Fibroblast of skin of abdomen (primary cell): ENCODE measurements at places on chromosomes 2 and 18.

- DNase-seq: peak; percentile 59
Measured at GRCh38 chr2:161238560-161239325, 69.5 kb upstream of the PSMD14 start.

- peak; percentile 8 for DNase-seq
Measured at GRCh38 chr18:75915941-75916623, 488.6 kb upstream of the SMIM21 start.

DNA sequence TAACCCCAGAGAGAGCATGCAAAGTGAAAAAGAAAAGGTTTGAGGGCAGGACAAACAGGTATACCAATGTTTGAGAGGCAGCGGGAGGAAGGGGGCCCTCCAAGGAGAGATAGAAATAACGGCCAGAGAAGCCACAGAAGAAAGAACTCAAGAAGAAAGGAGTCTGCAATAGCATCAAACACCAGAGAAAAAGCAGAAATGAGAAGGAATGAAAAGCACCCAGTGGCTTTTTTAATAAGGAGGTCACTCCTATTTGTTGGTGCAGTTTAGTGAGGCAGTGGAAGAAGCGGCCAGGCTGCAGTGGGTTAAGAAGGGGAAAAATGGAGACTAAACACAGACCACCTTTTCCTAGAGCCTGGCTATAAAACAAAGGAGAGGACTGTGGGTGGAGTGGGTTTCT, 177.2 kb downstream of the THADA start:
- no peak for DNase-seq

GRCh38 chr2:199734011-199734410, 117.0 kb downstream of the FTCDNL1 start:
- no peak for DNase-seq

DNA sequence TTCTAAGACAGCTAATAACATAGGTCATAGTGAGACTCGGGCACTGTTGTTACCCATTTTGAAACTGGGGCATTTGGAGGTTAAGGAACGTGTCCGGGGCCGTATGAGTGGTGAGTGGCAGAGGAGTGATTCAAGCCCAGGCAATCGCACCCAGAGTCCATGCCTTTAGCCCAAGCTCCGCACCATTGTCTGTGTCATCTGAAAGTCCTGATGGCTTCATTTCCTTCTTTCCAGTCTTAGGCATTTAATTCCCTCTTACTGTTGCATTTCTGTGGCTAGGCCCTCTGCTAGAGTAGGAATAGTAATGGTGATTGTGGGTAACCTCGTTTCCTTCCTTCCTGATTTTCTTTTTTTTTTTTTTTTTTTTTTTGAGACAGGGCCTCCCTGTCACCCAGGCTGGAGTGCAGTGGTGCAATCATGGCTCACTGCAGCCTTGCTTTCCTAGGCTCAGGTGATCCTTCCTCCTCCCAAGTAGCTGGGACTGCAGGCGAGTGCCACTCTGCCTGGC, 49.8 kb upstream of the ASB1 start:
- DNase-seq: peak; percentile 61

DNA sequence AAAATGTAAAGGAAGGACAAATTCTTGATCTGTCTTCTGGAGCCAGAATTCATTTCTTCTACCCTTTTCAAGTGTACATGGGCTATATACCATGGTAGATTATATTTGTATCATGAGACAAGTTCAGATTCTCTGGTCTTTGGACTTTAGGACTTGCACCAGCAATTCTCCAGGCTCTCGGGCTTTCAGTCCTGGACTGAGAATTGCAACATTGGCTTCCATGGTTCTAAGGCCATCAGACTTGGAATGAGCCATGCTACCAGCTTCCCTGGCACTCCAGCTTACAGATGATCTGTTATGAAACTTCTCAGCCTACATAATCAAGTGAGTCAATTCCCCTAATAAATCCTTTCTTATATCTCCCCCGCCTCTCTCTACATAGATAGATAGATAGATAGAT, 33.3 kb downstream of the SRD5A2 start:
- DNase-seq: no peak

- no peak for DNase-seq
Measured at GRCh38 chr18:60754413-60755009, 381.9 kb upstream of the MC4R start.

GRCh38 chr2:35989040-35989439, 366.5 kb upstream of the CRIM1 start:
- no peak for DNase-seq

GRCh38 chr2:132726155-132726554, 56.1 kb upstream of the LYPD1 start:
- no peak for DNase-seq

- DNase-seq: peak; percentile 11
Measured at GRCh38 chr2:20641123-20641985, 9.5 kb downstream of the HS1BP3 start.

DNA sequence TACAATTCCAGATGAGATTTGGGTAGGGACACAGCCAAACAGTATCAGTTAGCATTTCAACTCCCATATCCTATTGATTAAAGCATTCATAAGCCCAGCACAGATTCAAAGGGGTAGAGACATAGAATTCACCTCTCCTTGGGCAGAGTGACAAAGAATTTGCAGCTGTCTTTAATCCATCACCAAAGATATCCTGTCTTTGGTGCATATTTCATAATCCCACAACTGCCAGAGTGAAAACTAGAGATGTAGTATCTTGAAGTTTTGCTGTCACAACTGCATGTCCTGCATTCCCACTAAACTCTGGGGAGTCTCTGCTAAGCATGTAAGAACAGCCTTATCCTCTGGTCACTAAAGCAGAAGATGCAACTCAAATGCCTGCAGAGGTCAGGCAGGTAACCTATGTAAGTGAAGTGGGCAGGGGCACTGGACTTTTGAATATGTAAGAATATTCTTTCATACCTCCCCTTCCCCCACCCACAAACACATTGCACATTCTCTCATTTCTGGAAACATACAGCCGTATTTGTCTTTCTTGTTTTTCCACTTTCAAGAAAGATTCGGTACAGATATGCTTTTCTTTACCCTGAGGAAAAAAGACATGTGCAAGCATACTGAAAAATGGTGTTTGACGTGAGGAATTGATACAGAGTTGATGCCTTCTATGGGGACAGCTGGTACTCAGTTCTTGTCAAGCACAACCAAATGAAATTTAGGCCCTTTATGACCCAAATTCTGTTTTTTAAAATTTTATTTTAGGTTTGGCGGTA, 283.1 kb downstream of the SP3 start:
- DNase-seq: no peak

- DNase-seq: peak; percentile 45
Measured at GRCh38 chr2:56369316-56369715, 185.5 kb downstream of the CCDC85A start.

GRCh38 chr2:96616128-96616527, 22.0 kb downstream of the KANSL3 start:
- no peak for DNase-seq

DNA sequence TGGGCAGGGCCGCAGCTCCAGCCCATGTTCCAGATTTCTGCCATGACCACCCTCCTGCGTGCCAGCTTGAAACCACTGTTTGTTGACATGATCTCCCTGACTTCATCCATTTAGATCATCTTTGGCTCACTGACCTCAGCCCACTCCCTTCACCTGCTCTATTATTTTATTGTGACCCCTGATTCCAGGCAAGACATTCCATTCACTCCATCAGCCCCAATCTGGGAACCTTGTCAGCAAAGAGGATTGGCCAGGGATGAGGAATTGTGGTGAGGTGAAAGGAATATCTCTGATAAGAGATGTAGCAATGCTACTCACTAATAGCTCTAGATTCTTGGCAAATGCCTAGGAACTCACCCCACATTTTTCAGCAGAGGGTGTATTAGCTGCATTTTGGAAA, 174.2 kb downstream of the TMEM247 start:
- DNase-seq: peak; percentile 34

DNA sequence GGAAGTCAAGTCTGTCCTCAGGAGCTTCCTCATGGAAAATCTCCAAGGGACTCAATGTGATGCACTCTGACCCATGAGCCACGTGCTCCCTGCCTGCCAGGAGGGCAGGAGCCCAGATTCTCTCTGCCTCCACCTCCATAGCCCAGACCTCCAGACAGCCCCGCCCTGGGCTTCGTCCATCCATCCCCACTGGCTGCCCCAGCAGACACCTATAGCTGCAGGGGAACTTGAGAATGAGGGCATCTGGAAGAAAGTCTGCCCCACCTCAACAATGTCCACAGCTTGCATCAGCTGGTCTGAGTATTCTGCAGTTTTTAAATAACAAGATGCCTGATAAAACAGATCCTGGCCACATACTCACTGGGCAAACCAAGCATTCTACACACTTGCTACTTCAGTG, 418.8 kb upstream of the SMIM21 start:
- DNase-seq: no peak

DNA sequence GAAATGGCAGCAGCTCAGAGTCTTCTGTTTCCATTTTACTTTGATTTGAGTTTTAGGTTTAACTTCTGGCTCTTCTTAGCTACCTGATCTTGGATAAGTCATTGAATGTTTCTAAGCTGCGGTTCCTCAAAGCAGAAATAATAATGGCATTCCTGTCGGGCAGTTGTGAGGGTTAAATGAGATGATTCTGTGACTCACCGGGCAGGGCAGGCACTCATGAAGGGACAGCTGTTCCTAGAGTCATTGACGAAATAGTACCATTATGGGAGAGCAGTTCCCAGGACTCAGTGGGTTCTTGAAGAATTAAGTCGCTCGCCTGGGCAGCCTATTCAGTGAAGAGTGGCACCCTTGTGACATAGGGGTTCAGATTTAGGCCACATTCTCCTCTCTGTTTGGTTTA, 10.3 kb downstream of the TRIB2 start:
- DNase-seq: no peak

GRCh38 chr2:16665748-16666448, at the start of gene CYRIA:
Gene CYRIA (minus strand): TSS chr2:16665834. CDS start chr2:16588119, 77,715 bp downstream.
- peak; percentile 21 for DNase-seq

- peak; percentile 93 for DNase-seq
Measured at GRCh38 chr2:240586198-240586918, at the start of gene CAPN10. Gene CAPN10 (plus strand): TSS chr2:240586734. CDS start chr2:240586912, 178 bp downstream.

DNA sequence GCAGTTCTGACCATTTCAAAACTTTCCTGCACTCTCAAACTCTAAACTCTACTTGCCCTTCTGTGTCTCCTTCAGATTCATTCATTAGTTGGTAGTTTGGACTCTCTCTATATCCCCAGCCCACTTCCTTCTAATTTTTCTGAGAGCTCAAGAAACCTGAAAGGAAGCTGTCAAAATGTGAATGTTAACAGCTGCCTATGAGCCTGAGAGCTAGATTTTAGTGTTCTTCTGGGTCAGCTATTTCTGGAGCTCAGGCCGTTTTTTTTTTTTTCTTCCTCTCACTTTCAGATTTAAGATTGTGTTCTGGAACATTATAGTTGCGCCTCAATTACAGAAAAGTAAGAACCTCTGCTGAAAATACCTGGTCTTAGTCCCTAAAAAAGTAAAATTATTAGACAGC, 73.1 kb downstream of the RTN4 start:
- no peak for DNase-seq

GRCh38 chr2:240338274-240338673, 97.2 kb upstream of the GPC1 start:
- DNase-seq: no peak

DNA sequence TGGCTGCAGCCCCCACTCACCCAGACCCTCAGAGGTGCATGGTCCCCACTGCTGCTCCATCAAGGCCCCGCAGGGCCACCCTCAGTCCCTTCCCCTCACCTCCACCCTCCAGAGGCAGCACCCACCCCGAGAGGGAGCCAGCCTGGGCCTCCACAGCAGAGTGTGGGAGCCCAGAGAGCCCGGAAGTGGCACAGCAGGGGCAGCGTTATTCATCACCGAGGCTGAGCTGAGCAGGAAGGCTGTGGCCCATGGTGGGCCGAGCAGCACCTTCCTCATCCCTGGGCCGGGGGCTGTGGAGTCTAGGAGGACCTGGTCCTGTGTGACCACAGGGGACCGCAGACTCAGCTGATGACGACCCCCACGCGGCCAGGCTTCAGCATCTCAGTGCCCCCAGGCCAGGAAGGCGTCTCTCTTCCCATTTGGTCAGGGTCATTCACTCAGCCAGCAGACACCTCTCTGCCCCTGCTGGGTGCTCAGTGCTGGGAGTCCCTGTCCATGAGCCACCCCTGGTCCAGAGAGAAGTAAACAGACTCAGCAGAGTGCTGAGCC, 258.1 kb downstream of the ATAD2B start:
- no peak for DNase-seq

DNA sequence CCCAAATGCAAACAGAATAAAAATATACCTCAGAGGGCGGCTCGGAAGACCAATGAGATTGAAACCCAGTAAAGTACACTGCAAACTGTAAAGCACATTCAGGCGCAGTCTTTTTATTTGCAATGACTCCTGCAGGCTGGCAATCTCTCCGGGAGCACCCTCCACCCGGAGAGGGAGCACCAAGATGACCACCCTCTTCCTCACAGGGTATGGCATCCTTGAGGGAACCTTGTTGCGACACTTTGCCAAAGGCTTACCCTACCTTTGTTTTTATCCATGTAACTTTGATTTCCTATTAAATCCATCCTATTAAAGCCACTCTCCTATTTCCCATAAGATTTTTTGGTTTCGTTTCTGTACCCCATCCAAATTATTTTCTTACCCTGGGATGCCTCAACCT, 16.2 kb downstream of the CHST10 start:
- DNase-seq: no peak

DNA sequence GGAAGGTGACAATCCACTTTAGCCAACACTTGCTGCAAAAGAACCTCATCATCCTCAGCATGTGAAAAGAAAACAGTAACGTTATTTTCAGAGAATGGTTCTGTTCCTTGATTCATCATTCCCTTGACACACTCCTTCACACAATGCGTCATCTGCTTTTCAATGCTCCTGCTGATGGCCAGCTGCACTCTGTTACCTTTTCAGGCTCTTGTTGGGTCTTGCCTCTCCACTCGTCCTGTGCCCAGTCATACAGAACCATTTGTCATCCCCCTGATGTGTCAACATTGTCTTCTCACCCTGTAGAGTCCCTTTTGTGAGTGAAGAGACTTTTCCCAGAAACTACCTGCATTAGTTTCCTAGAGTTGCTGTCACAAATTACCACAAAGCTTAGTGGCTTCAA, 12.2 kb upstream of the DTNA start:
- DNase-seq: no peak

DNA sequence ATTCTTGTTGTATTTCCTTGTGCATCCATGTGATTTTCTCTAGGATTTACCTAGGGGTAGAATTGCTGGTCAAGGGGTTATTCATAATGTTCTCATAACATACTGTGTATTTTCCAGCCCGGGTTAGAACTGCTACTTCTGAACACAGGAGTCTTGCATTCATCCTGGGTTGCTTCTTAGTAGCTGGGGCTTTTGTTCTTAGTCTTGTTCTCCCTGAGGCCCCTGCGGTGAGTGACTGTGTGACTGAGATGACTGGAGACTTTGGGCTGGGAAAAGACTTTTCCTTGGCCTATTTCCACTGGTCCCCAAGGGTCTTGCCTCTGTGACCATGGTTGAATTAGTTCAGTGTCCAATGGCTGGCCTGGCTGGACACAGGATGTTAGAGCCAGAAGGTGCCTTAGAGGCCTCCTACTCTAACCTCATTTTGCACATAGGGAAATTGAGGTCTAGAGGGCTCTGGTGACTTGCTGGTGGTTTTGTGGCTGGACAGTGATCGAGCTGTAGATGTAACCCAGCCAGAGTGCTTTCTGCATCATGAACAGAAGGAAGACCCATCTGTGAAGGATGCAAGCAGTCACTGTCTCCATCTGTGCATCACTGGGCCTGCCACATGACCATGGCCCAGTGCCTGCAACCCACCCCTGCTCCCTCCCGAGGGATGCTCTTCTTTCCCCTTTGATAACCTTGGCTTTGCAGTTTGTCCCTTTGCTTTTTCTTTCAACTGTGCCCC, 233.3 kb downstream of the FHOD3 start:
- DNase-seq: no peak
